ENCODE measurements at places on chromosomes 2 and 18.

- no peak for DNase-seq
Measured at GRCh38 chr18:2147476-2148230, 423.7 kb downstream of the METTL4 start.

DNA sequence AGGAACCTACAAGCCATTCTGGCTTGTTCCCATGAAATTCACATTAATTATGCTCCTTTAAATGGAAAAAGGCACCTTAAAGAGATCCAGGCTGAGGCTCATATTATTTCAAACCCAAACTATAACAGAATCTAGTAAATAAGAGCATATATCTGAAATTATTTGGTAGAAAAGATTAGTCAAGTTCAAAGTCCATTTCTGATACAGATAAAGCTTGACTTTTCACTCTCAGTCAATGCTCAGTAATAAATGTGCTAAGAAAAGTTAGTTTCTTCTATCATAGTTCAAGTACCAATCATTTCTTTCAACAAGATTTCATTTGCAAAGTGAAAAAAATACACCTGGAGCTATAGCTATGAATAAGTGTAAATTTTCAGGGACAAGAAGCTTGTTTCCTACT, 61.8 kb upstream of the NARS1 start:
- DNase-seq, result no peak

- DNase-seq, result no peak
Measured at GRCh38 chr2:17355608-17356329, 162.5 kb downstream of the RAD51AP2 start.

DNA sequence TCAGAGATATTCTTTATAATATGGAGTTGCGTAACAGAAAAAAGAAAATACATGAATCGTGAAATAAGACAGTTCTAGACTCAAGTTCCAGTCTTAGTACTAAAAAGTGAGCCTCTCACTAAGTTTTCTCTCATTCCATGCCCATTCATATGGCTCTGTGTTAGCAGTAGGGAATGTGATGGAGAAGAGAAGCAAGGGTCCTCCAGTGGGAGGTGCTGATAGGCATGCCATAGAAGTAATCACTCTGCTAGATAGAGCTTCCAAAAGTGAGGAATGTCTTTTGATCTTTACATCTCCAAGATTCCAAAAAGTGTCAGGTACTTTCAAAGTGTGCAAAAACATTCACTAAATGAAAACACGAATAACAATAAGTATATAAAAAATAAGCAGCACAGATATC, 678.4 kb downstream of the DCDC2C start:
- no peak for DNase-seq

DNA sequence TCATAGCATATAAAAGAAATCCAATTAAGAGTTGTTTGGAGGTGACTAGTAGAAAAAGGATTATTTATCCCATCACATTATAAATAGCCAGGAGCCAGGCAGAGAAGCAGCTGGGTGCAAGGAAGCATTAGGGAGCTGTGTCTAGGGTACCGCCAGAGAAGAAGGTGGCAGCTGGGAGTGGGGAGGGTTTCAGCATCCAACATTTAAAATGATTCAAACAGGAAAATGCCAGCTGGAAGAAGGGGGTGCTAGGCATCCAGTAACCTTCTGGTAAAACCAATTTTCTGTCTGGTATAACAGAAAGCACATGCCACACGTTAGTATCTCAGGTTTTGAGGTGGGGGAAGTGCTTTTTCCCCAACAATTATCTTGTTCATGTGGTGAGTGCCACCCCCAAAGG, 452.4 kb downstream of the ZEB2 start:
- DNase-seq, result no peak

DNA sequence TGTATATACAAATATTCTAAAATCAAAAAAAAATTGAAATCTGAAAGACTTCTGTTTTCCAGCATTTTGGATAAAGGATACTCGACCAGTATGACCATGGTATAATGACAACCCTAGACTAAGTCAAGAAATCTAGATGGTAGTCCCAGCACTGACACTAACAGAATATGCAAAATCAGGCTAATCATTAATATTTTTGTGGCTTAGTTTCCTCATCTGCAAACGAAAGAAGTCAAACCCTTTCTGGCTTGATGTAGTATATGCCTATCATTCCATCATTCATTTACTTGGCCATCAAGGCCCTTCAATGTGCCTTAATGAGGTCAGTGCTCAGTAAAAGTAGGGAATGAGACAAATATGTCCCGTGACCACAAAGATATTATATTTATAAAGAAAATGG, 83.5 kb downstream of the NCKAP5 start:
- no peak for DNase-seq

DNA sequence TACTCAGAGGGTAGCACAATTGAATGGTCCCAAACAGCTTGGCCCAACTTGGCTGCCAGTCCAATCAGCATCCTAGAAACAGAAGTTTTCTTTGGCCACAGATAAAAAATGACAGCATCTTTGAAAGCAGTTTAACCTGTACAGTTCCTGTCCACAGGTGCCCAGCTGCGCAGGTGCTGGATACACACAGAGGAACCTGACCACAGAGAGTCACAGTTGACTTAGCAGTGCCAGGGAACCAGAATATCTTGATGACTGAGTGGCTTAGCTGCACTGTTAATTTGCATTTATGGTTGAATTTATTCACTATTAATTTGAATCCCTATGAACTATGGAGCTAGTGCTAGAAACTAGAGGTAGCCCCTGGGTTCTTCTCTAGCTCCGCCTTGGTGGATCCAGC, 93.7 kb downstream of the TPGS2 start:
- DNase-seq, result no peak

- DNase-seq, result no peak
Measured at GRCh38 chr2:162968306-162968705, 129.7 kb upstream of the KCNH7 start.

GRCh38 chr18:48662011-48662661, 123.3 kb downstream of the CTIF start:
- DNase-seq, result no peak

GRCh38 chr2:18475884-18476283, 84.6 kb downstream of the RDH14 start:
- no peak for DNase-seq

- DNase-seq, result no peak
Measured at GRCh38 chr2:29714333-29714732, 207.1 kb downstream of the ALK start.

DNA sequence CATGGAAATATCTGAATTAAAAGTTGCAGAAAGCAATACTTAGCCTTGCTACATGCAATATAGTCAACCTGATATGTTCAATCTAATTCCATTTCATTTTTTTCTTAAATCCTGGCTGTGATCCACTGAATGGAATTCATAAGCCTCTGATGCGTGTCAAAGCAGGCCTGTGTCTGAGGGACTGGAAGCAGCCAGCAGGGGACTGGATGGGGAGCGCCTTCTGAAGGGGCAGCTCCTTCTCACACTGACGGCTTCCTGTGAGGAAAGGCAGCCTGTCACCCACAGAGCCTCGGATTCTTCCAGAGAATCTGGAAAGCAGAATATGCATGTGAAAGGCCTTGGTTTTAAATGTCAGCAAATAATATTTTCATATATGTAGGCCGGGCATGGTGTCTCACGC, 73.5 kb downstream of the KCNF1 start:
- no peak for DNase-seq

- DNase-seq, result no peak
Measured at GRCh38 chr2:181984814-181985631, 630 bp upstream of the PPP1R1C start.

- DNase-seq, result no peak
Measured at GRCh38 chr2:149167941-149168340, 129.4 kb downstream of the LYPD6B start.

DNA sequence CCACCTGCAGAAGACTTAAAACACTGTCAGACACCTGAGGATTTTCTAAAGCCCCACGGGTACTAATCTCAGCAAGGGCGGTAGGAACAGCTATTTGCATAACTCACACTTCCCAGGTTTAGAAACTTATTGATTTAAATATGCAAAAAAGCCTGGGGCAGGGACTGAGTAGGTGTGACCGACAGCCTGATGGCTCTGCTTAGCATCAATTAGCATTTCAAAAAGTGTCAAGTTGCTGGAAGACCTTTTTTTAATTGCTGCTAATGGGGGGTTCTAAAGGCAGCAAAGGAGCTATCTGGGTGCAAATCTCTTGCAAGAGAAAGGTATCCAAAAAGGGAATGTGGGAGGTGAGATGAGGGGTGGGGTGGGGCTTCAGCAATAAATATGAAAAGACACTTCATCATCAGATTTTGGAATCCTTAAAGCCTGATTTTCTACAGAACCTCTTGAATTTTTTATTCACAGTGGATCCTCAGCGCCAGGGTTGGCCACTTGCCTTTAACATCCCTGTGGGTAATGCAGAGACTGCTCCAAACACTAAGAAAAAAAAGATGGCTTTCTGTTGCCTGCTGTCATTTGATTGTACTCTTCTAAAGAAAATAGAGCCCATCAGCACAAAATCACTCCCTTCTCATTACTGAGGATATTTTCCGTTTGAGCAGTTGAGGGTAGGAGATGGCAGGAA, 121.1 kb upstream of the RMP24 start:
- DNase-seq, result no peak

DNA sequence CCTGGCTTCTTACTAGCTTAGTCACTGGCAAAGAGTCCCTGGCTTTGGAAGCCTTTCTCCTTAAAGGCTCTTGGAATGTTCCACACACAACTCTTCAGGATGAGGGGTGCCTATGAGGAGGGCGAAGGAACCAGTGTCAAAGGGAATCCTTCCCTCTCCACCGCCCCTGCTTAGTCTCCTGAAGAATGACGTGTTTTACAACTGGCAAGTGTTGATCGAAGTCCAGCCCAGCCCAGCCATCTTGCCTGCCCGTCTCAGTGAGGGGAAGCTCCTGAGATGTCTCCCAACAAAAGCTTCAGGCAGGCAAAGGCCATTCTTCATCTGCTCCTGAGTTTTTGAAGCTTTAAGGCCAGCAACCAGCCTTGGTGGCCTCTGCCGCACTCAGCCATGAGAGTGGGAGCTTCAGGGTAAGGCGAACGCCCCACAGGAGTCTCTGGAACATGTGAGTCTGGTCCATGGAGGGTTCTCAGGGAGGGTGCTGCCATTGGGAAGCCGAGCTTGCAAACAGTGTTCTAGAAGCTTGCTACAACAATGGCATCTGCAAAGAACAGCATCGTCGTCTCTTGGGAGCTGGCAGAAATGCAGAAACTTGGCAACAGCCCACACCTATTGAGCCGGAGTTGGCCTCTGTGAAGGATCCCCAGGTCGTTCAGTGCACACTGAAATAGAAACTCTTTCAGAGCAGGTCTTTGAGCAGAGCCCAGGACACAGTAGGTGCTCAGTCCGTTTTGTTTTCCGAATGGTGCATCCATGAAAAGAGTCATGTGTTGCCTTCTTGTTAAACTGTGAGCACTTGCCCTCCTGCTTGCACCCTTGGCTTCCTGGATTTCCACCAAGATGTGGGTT, 220.7 kb downstream of the SEPTIN10 start:
- no peak for DNase-seq

- no peak for DNase-seq
Measured at GRCh38 chr2:59575191-59575590, 978.3 kb downstream of the BCL11A start.

- no peak for DNase-seq
Measured at GRCh38 chr18:40233931-40234616, 1721.0 kb upstream of the PIK3C3 start.

DNA sequence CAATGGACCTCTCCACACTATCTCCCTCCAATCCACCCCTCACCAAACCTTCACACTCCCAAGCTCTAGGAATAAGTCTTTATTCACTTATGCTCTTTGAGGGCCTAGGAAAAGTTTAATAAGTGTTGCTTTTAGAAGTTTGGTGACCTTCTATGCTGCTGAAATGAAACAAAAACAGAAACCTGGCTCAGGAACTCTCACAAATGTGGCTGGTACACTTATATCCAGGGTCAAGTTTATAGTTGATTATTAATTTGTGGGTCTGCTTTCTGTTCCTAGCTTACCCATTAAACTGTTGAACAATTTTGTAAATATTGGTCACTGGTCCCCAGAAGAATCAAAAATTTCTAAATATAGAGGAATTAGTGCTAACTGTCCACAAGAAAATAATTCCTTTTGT, 14.2 kb upstream of the ANKRD44 start:
- no peak for DNase-seq

GRCh38 chr2:177598326-177599138, 206.0 kb downstream of the AGPS start:
- DNase-seq, result no peak

GRCh38 chr2:8257502-8257901, 424.4 kb upstream of the ID2 start:
- DNase-seq, result no peak

DNA sequence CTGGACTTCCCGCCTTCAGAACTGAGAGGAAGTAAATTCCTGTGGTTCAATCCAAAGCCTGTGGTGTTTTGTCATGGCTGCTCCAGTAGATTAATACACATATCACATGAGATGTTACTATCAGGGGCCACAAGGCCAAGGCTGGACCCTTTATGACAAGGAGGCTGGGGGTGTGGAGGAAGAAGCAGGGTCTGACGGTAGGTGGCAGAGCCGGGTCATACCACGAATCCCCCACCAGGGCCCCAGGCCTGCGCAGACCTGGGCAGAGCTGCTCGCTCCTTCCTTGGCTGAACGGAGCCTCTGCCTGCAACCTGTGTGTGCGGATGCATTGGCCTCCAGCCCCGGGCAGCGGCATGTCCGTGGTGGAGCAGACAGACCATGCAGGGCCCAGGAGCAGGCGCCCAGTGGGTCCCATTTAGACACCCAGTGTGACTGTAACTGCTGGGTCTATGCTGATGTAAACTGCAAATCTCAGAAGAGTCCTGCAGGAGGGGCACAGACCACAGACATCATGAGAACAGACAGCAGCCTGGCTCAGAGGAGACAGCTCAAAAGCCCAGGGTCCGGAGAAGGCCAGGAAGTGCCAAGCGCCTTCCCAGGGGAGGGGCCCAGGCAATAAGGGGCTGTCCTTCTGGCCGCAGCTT, 155.2 kb downstream of the PXDN start:
- no peak for DNase-seq

DNA sequence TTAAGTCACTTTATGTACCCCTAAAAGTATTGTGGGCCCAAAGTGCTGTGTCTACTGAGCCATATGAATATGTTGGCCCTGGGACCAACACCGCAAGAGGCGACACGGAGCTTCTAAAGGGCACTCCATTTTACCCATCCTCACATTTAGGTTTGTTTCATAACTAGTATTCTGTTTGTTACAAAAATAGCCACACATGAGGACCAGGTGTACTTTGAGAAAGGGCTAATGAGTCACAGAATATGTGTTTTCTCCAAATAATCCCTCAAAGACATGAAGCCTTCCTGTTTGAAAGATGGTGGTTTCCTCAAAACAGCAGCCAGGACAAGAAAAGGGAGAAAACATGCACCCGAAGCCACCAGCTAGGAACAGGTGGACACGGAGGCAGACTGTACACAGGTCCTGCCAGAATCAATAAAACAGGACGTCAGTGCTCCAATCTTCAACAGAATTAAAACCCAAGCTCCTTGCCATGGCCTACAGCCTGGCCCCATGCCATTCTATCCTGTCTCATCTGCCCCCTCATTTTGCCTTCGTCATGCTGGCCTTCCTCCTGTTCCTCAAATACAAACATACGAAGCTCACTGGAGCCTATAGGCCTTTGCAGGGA, 21.8 kb upstream of the GRB14 start:
- DNase-seq, result no peak

- no peak for DNase-seq
Measured at GRCh38 chr2:132400169-132400900, 16.3 kb upstream of the GPR39 start.

- DNase-seq, result peak; percentile 8
Measured at GRCh38 chr2:74876081-74876886, 42.4 kb downstream of the HK2 start.

Data from effector memory CD4-positive, alpha-beta T cell (primary cell).